Neural crest cell (in vitro differentiated cells): ENCODE measurements at places on chromosomes 7 and 10.

- DNase-seq: no peak
Measured at GRCh38 chr10:32687116-32687515, 241.2 kb downstream of the CCDC7 start.

DNA sequence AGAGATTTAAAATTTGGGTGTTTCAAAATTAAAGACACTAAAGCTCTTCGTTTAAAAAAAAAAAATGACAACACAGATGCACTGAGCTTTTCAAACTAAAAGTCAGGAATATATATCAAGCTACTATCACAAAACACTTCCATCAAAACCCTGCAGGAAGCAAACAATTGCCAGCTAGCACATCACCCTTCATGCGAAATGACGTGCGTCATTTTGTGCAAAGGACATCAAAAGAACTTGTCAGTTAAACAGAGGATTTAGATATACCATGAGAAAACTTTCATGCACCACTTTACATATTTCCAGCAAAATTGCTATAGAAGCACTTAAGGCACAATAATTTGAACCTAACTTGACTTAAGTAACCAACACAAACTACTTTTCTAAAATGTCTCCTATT, 264.7 kb downstream of the GRM8 start:
- no peak for DNase-seq

- no peak for DNase-seq
Measured at GRCh38 chr10:124229201-124229988, 136.0 kb upstream of the CHST15 start.

- DNase-seq: no peak
Measured at GRCh38 chr10:35083242-35083641, 6.9 kb downstream of the CUL2 start.

DNA sequence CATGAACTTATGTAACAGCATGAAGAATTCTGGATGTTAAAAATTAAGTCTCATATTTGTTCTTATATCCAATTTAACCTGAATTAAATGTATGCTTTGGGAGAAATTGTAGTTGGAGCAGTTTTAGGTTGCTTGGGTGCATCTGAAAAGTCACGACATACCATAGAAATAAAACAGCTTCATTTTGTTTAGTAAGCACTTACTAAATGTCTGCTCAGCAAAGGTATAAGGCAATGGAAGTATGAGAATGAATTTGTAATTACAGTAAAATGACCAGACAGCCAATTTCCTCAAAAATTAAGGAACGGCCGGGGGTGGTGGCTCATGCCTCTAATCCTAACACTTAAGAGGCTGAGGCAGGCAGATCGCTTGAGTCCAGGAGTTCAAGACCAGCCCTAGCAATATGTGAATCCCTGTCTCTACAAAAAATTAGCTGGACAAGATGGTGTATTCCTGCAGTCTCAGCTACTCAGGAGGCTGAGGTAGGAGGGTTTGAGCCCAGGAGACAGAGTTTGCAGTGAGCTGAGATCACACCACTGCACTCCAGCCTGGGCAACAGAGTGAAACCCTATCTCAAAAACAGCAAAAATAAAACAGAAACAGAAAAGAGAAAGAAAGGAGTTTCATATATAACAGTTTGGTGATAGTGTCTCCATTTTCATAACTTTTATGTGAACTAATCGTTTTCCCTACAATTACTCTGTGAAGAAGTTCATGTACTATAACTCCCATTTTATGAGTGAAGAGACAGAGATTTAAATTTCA, 47.2 kb upstream of the KLF6 start:
- DNase-seq: no peak

DNA sequence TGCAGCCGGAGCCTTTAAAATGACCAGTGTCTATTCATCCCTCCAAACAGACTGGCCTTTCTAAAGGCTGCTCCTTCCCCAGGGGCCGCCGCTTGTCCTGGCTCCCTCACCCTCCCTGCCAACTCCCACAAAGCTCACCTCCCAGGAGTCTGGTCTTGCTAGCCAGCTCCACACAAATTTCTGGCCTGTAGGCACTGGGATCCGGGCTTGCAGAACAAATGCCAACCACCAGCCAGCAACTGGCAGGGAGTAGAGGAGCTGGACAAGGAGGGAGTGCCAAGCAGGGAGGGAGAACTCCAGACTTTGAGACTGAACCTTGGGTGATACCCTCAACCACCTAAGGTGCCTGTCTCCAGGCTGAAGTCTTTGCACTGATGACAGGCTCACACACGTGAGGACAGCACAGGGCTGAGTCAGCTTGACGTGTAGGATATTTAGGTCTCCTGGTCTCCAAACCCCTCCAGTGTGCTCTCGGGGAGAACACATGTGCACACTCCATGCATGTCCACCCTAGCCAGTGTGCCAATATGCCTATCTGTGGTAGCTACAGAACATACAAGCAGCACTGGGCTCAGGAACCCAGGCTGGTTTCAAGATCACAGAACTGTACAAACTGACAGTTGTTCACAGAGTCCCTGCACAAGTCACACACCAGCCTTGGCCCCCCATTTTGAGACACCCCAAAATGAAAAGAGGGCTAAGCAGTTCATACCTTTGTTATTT, 6.0 kb downstream of the PAX2 start:
- DNase-seq: no peak

GRCh38 chr7:153385502-153385901, 626.0 kb downstream of the ACTR3B start:
- no peak for DNase-seq

- no peak for DNase-seq
Measured at GRCh38 chr10:57303566-57303965, 942.5 kb upstream of the ZWINT start.

GRCh38 chr7:142891490-142892082, 6.0 kb upstream of the TRPV6 start:
- DNase-seq: no peak

- DNase-seq: peak; percentile 33
Measured at GRCh38 chr10:78375854-78376785, 342.5 kb downstream of the RPS24 start.

DNA sequence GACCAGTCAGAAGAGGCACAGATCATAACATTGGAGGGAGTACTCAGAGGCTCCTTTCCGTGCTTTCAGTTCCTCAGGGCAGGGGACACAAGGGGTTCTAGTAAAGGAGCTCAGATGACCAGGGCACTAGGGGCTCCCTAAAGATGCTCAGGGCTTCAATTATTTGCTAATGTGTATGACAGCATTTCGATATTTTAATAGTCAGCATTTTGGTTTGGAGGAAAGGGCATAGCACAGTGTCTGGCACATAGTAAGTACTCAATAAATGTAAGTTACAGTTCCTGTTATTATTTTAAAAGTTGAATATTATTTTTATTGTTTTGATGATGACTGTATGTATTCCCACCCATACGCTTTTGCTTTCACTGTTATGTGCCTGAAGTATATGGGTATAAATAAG, 260.0 kb downstream of the REEP3 start:
- no peak for DNase-seq

- no peak for DNase-seq
Measured at GRCh38 chr10:99551158-99551557, 18.4 kb downstream of the NKX2-3 start.

GRCh38 chr7:32034052-32034451, 36.2 kb downstream of the PDE1C start:
- no peak for DNase-seq

- DNase-seq: no peak
Measured at GRCh38 chr7:91180746-91181145, 83.5 kb upstream of the FZD1 start.

DNA sequence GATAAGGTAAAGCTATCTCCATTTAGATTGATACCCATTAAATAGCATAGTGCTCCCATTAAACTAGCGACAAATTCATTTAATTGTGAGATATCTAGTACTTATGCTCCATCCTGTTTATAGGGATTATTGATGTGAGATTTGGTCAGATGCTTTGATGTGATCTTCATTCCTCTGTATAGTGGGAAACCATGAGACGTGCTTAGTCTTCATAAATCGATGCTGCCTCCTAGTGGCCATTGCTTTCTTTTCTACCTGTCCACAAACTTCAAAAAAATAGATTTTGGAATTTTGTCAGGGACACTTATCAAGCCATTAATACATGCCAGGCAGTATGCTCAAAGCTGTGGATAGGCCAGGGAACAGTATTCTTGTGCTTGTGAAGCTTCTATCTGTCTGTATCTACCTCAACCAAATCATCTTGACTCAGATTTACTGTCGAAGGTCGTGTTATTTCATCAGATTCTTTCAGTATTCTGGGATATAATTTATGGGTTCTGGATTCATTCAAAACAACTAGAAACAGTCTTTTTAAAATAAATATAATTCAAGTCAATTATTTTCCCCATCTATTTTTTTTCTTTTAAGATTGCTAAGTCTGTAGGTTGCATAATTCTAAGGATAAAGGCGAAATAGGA, 12.0 kb downstream of the LSM8 start:
- peak; percentile 60 for DNase-seq

GRCh38 chr10:89540420-89540949, 5.1 kb upstream of the SLC16A12 start:
- DNase-seq: no peak

- DNase-seq: no peak
Measured at GRCh38 chr7:151246851-151247580, 1.5 kb downstream of the SMARCD3 start.

DNA sequence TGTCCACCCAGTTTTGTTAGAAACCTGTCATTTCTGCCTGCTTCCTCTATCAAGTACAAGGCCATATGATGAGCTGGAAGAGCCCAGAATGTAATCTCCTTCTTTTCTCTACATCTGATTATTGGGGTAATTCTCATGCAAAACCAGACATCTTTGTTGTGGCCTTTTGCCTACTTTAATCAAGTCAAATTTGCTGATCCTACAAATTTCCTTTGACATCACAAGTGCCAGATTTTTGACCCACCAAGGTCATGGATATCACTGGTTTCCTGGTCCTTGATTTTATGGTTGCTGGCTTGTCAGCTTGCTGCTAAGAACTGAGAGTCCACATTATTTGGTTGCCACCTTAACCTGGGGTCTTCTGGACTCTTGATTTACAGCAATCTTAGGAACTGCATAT, 336.1 kb downstream of the TFEC start:
- DNase-seq: no peak

- no peak for DNase-seq
Measured at GRCh38 chr7:77699056-77699455, 2.8 kb downstream of the RSBN1L start.

- DNase-seq: no peak
Measured at GRCh38 chr10:15464381-15464780, 93.3 kb upstream of the FAM171A1 start.

- DNase-seq: peak; percentile 13
Measured at GRCh38 chr10:13349463-13350274, 1.6 kb upstream of the SEPHS1 start.

DNA sequence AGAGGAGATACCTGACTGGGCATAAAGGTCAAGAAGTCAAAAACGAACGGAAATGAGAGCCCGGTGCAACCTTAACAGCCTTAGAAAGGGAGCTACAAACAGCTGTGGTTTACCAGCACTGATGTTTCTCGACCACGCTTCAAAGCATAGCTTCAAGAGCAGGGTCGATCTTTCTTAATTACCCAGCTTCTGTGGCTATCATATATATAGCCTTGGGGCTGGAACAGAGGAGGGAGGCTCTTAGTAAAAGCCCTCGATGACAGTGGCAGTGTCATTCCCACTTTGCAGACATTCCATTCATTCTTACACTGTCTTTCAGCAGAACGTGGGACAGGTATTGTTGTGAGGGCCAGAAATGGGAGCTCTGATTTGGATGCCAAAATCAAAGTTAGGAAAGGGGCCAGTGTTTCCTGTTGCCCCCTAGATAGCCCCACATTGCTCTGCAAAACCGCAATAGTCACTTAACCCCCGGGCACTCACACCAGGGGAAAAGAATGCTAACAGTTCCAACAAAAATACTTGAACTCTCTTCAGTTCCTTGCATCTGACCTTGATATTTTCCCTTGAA, 141.5 kb downstream of the MTPAP start:
- DNase-seq: no peak

DNA sequence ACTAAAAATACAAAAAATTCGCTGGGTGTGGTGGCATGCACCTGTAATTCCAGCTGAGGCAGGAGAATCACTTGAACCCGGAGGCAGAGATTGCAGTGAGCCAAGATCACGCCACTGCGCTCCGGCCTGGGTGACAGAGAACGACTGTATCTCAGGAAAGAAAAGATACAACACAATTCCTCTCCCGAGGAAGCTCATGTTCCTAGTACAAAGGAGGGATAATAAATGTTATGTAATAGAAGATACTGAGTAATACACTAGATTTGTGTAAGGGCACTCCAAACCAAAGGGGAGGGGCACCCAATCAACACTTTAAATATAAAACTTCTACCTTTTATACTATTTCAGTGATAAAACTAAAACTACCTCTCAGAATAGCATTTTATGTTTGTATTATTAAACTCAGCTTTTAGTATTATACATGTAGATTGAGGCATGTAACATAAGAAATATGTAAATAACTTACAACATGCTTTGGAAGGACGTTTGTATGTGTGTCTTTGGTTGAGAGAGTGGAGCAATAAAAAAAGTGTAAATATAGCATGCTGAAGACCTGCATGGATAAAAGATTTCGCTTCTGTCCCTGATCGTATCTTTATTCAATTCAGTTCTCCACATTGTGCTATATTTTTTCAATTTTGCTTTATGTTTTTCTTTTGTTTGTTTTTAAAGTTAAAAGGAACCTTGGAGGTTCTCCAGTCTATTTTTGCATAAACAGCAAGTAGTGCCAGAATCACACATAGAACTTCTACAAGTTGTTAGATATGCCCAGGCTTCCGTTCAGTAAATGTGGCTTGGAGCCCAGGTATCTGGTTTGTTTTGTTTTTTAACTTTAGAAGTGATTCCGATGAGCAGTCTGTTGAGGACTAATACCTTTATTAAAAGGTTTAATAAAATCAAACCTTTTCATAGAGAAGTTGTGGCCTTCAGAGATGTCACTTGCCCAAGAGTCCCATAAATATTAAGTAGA, 71.9 kb downstream of the WAC start:
- DNase-seq: no peak

DNA sequence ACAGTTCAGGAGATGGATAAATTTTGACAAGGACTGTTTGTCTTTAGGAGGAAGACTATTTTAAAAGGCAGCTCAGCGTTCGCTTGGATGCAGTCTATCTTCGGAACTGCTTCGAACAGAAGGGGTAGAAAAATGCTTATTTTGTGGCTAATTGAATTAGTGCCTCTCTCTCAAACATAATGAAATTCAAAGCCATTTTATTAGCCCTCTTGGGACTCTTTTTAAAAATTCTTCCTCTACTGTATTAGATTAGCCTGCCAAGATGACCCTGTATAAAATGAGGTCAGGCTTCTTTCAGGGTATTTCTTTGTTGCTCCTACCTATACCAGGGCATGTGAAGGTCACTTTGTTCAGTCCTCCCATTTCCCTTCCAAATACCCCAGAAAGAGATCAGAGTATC, 379.2 kb upstream of the NFE2L3 start:
- no peak for DNase-seq

GRCh38 chr10:74024600-74024999, 26.7 kb downstream of the VCL start:
- no peak for DNase-seq

- DNase-seq: no peak
Measured at GRCh38 chr10:128070161-128070560, 56.1 kb downstream of the MKI67 start.
